GOT3 (cell line): ENCODE measurements at places on chromosomes 1 and 21.

DNA sequence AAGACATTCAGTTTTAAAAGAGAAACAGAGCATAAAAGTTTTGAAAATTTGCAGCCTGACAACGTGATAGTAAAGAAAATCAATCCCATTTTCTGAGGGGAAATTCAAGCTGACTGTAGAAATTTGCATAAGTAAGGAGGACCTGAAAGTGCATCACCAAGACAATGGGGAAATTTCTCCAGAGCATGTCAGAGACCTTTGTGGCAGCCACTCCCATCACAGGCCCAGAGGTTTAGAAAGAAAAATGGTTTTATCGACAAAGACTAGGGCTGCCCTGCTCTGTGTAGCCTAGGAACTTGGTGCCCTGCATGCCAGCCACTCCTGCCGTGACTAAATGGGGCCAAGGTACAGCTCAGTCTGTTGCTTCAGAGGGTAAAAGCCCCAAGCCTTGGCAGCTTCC, 1640.2 kb upstream of the PRMT6 start:
- DNase-seq: no peak

DNA sequence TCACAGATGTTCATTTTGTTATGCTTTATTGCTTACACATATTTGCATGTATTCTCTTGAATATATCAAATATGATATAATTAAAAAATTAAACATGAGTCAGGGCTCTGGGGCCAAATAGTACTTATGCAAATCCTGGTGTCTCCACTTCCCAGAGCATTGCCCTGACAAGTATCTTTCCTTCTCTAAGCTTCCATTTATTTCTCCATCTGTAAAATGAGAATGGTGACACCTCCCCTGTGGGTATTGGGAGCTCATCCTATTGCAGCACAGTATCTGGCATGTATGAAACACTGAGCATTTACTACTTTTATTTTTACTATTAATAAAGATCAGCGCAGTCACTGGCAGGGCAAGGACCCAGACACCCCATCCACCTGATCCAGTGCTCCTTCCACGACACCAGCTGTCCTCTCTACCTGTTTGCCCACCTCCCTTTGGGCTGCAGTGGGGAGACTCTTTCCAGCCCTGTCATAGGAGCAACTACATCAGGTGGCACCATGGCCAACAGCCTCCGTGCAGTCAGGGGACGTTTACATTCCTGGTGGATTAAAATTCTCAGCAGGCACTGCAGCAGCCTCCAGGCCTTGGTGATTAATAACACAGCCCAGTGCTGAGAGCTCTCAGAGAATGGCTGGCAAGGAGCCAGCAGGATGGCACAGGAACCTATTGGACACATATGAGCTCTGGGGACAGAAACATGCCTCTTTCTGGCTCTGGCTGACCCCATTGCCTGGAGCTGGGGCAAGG, 113.0 kb downstream of the DMRTB1 start:
- DNase-seq: no peak

GRCh38 chr1:209692296-209692695, 12.3 kb upstream of the HSD11B1 start:
- DNase-seq: no peak

- DNase-seq: no peak
Observed at GRCh38 chr1:216535751-216536150, 112.5 kb upstream of the USH2A start.

DNA sequence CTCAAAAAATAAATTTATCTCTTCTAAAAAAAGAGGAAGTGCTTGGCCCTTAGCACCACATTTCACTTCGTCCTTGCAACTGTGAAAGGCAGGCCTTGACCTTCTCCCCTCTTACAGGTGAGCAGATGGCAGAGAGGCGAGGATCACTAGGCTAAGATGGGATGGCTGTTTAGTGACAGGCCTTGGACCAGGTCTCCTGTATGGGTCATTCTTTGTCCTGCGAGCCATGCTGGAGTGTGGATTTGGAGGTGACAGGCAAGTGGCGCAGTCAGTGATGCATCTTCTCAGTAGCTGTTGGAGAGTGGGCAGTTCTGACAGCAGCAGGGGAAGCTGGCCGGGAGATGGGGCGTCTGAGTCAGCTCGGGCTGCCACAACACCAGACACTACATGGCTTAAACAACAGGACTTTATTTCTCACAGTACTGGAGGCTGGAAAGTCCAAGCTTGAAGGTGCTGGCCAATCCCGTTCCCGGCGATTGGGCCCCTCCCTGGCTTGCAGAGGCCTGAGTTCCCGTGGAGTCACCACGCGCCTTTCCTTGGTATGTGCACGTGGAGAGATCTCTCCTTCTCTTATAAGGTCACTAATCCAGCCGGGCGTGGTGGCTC, 16.5 kb downstream of the SLC27A3 start:
- DNase-seq: no peak

DNA sequence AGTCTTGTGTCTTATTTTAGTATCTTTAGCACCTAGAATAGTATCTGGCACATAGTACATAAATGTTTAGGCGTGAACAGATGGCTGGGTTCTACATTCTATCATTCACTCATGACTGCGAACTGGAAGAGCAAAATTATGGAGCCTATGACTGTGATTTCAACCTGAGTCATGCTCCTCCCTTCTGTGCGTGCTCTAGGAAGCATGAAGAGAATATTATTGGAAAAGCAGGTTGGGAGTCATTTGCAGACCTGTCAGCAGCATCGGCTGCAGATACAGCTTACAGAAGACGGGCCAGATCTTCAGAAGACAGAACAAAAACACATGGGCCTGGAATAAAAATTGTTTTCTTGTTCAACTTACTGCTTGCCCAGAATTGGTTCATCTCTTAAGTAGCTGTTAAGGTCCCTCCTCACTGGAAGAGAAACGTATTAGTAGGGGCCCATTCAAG, 344.0 kb upstream of the USP24 start:
- DNase-seq: no peak

DNA sequence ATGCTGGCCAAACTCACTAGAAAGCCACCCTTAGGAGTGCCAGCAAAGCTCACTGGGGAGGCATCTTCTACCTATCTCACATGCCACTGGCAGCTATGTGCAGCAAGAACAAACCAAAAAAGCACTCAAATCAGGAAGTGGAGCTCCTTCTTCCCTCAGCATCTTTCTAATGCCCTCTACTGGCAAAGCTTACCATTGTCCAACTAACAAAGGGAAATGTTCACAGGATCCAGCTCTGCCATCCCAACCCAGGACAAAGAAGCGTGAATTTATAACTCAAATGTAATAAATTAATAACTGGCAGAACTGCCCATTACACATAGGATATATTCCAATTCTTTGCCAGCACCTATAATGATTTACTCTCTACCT, 38.9 kb downstream of the LEPR start:
- no peak for DNase-seq

GRCh38 chr1:30661311-30661710, 62.1 kb downstream of the MATN1 start:
- no peak for DNase-seq

- DNase-seq: no peak
Observed at GRCh38 chr1:113742515-113742914, 16.8 kb downstream of the PHTF1 start.

- no peak for DNase-seq
Observed at GRCh38 chr1:211082824-211083223, 51.1 kb downstream of the KCNH1 start.

GRCh38 chr1:151577173-151577572, 34.7 kb upstream of the SNX27 start:
- DNase-seq: no peak

DNA sequence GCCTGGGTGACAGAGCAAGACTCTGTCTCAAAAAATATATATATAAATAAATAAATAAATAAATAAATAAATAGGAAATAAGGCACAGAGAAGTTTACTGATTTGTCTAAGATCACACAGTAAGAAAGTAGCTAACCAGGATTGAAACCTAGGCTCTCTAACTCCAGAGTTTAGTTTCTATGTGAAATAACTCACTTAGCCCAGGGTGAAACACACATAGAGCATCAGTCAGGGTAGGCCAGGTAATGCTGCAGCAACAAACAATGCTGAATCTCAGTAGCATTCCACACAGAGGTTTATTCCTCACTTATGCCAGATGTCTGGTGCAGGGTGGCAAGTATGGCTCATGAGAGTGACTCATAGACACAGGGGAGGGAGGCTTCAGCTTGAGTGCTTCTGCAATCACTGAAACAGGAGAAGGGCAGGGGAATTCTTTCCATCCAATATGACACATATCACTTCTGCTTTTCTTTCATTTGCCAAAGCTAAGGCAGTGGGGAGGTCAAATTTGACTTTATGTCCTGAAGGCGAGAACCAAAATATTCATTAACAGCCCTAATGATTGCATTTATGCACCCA, 37.1 kb upstream of the KANK4 start:
- DNase-seq: no peak

DNA sequence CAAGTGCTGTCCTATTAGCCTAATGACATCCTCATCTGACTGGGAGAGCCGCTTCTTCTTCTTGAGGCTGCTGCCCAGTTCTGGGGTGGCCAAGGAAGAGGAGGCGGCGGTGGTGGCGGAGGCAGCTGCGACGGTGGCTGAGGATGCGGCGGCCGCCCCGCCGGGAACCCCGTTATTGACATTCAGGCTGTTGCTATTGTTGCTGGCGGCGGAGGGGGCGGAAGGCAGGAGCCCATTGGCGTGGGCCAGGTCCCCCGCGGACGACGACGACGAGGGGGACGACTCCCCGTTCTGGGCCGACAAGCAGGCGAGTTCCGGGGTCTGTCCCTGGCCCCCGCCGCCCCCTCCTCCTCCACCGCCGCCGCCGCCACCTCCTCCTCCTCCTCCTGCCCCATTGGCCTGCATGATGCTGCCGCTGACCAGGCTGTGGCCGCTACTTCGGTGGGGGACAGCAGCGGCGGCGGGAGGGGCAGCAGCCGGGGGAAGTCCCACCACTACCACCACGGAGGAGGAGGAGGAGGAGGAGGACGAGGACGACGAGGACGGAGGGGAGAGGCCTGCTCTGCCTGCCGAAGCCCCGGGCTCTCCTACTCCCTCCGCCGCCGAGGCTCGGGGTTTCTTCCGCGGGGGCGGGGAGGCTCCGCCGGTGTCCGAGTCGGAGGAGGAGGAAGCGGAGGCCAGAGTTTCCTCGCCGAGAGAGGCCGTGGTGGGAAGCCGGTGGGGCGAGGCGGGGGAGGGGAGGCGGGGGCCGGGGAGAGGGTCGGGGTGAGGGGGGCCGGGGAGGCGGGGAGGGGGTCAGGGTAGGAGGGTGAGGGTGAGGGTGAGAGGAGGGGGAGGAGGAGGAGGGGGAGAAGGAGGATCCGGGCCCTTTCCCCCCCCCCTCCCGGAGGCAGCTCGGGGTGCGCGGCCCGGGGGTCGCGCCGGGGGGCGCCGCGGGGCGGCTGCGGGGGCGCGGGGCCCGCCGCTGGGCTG, 610 bp downstream of the WDR26 start:
- no peak for DNase-seq

GRCh38 chr1:29624320-29625083, 388.2 kb downstream of the PTPRU start:
- no peak for DNase-seq

GRCh38 chr1:204577794-204578478, 61.7 kb downstream of the MDM4 start:
- DNase-seq: no peak

GRCh38 chr1:54006508-54006907, 11.5 kb downstream of the LDLRAD1 start:
- no peak for DNase-seq

- no peak for DNase-seq
Observed at GRCh38 chr1:66330722-66331141, 203.2 kb upstream of the SGIP1 start.

DNA sequence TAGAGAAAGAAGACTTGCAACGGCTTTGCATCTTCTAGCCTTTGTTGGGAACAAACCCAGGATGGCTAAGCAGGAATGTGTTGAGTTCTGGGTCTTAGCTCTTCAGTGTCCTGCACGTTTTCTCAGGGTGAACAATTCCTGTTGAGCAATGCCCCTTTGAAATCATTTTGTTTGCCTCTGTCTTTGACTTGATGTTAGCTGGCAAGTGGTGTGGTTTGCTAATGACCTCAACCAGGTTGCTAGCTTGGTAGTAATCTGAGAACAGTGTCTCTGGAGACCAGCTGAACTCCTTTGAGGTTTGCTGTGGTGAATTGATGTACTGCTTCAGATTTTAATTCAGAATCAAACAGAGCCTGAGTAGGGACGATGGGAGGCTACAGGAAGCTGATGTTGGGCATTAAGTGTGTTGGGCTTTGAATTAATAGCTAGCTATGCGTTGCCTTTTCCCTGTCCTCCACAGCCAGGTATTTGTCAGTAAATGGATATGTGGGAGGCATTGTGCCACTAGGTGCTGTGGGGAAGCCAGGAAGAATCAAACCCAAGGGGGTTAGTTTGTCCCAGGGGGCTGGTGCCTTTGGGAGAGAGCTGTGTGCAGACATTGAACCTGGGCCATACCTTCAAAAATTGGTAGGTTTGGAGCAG, 23.3 kb upstream of the SRSF10 start:
- DNase-seq: no peak

- no peak for DNase-seq
Observed at GRCh38 chr1:4379451-4380175, 274.8 kb upstream of the AJAP1 start.

DNA sequence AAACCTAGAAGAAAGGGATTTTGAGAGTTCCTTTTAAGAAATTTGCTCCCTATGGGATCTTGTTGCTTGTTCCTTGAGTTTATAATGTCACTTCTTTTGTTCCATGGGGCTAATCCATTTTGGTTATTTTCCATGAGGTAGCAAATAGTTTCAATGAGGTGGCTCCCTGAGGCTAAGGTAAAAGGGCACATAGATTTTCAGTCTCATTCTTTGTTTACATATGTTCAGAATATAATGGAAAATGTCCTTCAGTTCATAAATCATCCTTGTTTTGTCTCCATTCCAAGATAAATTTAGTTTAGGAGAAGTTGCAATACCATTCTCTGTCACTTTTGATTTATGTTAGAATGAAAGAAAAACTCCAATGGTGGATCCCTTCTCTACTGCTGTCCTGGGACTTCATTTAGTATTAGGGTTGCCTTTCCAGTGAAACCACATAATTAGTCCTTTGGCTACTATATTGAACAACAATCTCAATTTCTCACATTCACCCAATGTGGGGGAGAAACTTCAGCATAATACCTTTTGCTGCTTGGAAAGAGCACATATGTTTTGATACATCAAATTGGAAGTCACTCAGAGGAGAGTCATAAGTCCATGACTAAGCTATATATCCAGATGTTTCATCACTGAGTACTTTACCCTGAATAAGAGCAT, 80.9 kb upstream of the ADAMTS5 start:
- DNase-seq: no peak

DNA sequence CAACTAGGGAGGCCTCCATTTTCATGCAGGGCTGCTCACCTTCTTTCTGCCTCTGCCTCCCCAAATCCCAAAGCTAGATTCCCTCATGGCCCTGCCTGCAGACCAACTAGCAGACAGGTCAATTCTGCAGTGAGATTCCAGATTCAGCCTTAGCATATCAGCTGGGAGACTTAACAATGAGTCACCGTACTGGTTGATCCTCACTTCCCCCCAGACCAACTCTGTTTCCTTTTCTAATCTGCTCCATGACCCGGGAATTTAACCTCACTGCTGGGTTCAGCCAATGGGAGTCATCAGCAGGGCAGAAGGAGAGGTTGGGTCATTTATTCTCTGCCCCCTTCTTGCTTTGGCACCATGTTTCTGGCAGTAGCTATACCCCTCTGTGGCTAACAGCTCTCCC, 140.6 kb upstream of the GRIK3 start:
- no peak for DNase-seq
